ENCODE measurements at places on chromosomes 16 and 17.

- DNase-seq: no peak
Measured at GRCh38 chr16:86117756-86118155, 218.8 kb downstream of the IRF8 start.

GRCh38 chr16:77610496-77610895, 111.8 kb upstream of the NUDT7 start:
- DNase-seq: no peak

DNA sequence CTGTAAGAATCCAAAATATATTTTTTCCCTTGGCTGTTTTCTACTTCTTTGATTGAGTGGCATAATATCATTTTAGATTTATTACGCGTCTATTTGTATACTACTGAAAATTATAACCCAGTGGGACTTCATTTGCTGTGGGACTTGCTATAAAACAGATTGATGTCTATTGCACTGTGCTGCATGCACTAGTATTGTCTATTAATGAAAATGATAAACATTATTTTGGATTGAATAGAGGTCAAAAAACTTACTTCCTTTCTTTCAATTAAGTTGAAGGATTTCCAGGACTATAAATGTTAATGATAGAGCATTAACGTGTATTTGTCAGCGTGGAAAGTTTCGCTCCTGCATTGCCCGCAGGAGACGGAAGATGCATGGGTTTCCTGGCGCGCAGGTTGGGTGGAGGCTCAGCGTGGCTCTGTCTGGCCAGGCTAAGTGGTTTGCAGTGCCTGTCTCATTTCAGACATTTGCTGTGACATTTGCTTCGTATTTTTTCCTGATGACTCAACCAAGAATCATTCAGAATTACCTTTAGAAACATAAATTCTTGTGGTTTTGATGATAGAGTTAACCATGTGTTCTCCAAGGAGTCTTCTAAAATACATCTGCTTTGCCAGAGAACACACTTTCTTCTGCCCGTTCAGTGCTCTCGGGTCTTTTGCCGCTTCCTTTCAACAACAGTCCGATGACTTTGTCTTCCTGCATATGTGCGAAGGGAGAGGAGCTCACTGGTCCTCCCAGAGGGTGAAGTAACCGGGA, 216.7 kb downstream of the RPTOR start:
- peak; percentile 45 for DNase-seq

DNA sequence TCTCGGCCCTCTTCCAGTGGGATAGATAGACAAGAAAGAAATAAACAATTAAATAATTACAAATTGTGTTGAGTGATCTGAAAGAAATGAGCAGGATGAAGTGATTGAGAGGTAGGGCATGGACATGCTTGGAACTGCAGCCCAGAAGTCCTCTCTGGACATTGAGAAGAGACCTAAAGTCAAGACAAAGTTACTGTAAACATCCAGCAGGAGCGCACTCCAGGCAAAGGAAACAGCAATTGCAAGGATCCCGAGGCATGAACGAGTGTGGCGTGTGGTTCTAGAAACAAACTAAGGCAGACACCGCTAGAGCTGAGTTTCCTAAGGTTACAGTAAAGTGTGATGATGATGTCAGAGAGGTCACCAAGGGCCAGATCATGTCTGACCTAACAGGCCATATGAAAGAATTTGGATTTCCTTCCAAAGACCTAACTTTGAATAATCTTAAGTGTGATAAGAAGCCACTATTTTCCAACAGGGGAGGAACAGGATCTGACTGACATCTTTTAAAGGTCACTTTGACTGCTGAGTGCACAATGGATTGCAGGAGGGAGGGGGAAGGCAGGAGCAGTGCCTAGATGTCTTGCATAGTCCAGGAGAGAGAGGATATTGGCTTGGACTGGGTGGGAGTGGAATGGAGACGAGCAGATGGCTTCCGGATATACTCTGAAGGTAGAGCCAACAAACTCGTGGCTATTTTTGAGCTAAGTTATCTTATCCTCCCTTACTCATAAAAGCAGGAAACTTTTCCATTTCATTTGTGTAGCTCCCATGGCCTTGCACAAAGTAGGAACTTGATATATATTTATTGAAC, 19.0 kb downstream of the ABCC12 start:
- no peak for DNase-seq

DNA sequence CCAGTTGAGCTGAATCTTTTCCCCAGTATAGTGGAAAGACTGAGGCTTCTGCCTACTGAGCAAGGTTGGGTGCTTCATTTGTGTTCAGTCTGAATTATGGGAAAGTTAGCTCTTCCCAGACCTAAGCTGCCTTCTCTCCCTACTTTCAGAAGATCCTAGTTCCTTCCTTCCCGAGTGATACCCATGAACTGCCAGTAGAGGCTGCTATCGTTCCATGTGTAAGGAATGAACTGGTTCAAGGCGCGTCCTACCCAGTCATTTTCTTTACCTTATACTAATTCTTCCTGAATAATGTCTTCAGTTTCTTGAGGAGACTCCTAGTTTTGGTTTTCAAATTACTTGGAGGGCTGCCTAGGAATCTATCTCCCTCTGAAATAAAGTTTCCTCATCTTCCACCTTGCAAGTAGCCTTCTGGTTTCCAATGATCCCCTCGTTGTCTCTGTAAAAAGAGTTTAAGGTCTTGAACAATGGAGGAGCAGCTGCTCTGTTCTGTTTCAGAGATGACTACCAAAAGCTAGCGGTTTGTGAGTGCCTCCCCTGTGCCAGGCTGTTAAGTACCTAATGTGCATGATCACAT, 934 bp upstream of the AOC2 start:
- peak; percentile 4 for DNase-seq

GRCh38 chr17:48443712-48444111, 13.7 kb upstream of the SKAP1 start:
- no peak for DNase-seq

DNA sequence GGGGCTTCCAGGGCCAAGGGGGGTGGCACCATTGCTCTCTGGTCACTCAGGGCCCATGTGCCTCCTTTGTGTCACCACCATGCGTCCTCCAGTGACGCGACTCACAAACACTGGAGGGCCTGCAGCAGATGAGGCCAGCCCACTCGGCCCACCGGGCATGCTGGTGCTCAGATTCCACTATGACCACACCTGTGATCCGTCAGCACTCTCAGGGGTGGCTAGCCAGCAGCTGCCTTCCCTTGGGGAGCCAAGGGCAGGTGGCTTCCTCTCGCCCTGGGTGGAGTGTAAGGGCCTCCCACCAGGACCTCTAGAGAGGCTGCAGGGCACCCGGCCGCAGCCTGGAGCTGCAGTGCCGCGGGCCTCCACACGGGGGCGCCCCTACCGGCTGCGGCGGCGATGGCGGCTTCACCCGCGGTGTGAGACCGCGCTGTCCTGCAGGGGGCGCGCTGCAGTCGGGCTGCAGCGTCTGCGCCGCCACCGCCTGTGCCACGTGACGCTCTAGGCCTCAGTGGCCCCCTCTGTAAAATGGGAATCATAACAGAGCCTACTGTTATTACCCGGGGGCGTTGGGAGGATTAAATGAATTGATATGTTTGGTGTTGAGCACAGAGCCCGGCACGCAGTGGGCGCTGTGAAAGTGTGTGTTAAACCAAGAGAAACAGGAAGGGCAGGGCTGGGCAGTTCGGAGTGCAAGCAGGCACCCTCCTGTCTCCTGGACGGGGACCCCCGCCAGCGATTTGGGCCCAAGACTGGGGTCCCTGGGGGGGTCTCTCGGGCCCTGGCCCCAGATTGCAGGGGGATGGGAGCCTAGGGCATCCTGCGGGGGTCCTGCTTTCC, 192.4 kb upstream of the GSE1 start:
- no peak for DNase-seq

- DNase-seq: no peak
Measured at GRCh38 chr16:14050291-14051027, 20.7 kb upstream of the MRTFB start.

- no peak for DNase-seq
Measured at GRCh38 chr17:32527146-32527545, 40.4 kb downstream of the CDK5R1 start.

DNA sequence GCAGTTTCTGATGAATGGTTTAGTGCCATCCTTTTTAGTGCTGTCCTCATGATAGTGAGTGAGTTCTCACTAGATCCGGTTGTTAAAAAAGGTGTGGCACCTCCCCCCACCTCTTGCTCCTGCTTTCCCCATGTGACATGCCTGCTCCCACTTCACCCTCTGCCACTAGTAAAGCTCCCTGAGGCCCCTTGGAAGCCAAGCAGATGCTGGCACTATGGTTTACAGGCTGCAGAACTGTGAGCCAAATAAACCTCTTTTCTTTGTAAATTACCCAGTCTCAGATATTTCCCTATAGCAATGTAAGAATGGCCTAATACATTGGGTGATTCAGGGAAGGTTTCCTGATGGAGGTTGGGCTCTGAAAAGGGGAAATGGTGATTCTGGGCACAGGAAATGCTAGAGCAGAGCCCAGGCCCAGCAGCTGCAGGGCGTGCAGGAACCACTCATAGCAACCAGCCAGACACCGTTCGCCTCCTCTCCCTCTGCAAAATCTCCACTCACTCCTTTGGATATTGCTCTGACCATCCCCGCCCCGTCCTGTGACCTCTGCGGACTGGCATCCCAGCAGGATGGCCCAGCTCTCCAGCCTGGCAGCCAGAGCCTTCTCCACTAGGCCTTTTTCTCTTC, 2.6 kb upstream of the ADORA2B start:
- no peak for DNase-seq

DNA sequence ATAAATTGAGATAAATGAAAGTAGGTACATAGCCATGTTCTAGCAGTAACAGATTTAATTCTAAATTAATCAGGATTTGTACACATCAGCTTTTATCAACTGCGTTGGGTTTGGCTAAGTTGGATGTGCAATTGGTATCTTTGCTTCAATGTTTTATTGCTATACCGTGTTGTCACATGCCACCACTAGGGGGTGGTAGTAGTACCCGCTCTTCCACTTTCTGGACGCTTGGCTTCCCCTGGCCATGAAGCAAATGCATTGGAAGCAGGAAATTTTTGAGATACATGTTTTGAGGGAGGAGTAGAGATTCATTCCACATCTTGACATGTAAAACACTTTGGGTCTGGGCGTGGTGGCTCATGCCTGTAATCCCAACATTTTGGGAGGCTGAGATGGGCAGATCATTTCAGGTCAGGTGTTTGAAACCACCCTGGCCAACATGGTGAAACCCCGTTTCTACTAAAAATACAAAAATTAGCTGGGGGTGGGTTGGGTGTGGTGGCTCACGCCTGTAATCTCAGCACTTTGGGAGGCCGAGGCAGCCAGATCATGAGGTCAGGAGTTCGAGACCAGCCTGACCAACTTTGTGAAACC, 58.6 kb downstream of the EMP2 start:
- DNase-seq: peak; percentile 3

GRCh38 chr16:65097296-65097695, 24.6 kb downstream of the CDH11 start:
- no peak for DNase-seq

GRCh38 chr17:45688353-45688752, 95.8 kb upstream of the CRHR1 start:
- DNase-seq: no peak

GRCh38 chr17:1720856-1721386, 3.6 kb upstream of the WDR81 start:
- DNase-seq: peak; percentile 29

- no peak for DNase-seq
Measured at GRCh38 chr17:40203131-40203530, 16.0 kb upstream of the WIPF2 start.

GRCh38 chr16:71576971-71577370, at the start of gene TAT:
TSS of gene TAT (minus strand) at chr16:71577092. CDS start at chr16:71576415, 677 bp downstream.
- no peak for DNase-seq

DNA sequence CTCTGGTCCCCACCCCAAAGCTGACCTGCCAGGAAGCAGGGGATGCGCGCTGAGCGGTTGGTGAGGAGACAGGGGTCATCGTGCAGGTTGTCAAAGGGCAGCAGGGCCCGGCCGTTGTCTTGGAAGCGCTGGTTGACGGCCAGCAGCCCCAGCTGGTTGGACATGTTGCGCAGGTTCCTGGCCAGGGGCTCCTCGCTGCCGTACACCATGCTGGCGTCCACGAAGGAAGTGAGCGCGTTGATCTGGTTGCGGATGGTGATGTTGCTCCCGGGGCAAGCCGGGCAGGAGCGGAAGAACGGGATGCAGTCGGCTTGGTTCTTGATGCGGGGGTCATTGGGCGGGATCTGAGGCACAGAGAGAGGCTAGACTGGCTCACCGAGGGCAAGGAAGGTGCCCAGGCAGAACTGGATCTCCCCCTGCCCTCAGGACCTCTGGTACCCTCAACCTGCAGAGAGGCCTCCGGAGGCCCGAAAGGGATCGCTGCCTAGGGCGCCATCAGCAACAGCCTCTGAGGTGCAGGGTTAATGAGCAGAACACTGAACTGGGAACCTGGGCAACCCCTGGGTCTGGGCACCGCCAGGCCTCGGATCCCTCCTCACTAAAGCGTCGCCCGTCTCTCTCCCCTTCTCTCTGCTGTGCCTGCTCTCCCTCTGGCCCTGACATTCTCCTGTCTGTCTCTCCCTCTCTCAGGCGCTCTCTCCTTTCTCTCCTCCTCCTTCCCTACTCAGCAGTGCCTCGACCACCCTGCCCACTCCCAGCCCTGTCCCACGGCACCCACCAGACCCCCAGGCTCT, 2.7 kb downstream of the MPO start:
- DNase-seq: no peak

All from amniotic stem cell (primary cell).